ENCODE measurements at places on chromosomes 7 and 10.
A peak's percentile ranks its signal among the peaks of the same experiment; 100 is the strongest.

DNA sequence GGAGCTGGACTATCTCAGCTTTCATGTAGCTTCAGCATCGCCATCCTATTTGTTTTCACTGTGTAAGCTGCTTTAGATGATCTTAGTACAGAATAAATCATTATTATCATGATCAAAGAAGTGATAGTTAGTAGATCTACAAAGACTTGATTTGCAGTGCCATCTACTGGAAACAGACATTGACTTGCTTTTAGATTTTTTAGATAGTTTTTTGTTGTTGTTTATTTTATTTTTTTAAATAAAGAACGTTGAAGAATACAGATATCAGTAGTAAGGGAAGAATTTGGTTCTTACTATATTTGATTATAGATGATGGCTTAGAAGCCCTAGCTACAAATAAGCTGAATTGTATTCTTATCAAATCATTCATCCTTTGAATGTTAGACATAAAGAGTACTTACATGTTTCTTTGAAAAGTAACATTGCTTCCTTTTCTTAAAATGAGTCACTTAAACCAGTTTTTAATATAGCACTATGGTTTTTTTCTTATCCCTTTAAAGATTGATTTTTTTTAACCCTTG is 6.3 kb upstream of the SFMBT2 start:
- DNase-seq = peak; percentile 32

- no peak for DNase-seq
Observed at GRCh38 chr7:121019018-121019417, 30.5 kb downstream of the CPED1 start.

- peak; percentile 53 for DNase-seq
Observed at GRCh38 chr7:152544481-152544927, 108.7 kb upstream of the KMT2C start.

DNA sequence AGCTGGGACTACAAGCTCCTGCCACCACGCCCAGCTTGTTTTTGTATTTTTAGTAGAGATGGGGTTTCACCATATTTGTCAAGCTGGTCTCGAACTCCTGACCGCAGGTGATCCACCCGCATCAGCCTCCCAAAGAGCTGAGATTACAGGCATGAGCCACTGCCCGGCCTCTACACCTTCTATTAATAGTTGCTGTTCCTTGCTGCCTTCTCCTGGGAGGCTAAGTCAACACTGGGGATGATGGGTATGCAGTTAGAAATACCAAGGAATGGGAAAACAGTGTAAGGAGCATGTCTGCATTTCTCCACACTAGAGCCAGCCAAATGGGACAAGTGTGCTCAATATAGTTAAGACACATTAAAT is 97.3 kb upstream of the PDLIM1 start:
- DNase-seq = no peak
